ENCODE measurements at places on chromosomes 5 and 9. TPM values are rescaled to one million over a fixed set of nuclear protein-coding genes. Genes with fewer than 3 reads are reported as not detected.

Gene C6
- not detected for total RNA-seq

Gene IDNK
- 14.3 TPM for total RNA-seq

Gene STKLD1
- total RNA-seq = 0.93 TPM

Gene CDH12
- total RNA-seq = not detected

Gene COL5A1
- not detected for total RNA-seq

Gene CER1
- not detected for total RNA-seq

Gene NKD2
- not detected for total RNA-seq

Gene CHSY3
- not detected for total RNA-seq

Gene SLC34A1
- not detected for total RNA-seq

Gene TTF1
- total RNA-seq = 7.0 TPM

Gene PLPP7
- total RNA-seq = not detected

Gene BASP1
- total RNA-seq = 34.6 TPM

Gene ABITRAM
- total RNA-seq = 9.5 TPM

Gene TLX3
- total RNA-seq = not detected

Gene LCN1
- not detected for total RNA-seq

Gene ARID3C
- total RNA-seq = 0.48 TPM

Gene IL9
- total RNA-seq = not detected

Gene CDC20B
- total RNA-seq = not detected

Gene TMC1
- total RNA-seq = not detected

Gene RLN2
- total RNA-seq = not detected

Gene ALDOB
- not detected for total RNA-seq

Gene WNT8A
- total RNA-seq = not detected

Gene SETX
- 56.7 TPM for total RNA-seq

Gene PCDHGB7
- total RNA-seq = 10.4 TPM

Gene CDC37L1
- total RNA-seq = 17.9 TPM

Gene ORM2
- not detected for total RNA-seq

Gene ACTBL2
- total RNA-seq = not detected

Gene LCN10
- total RNA-seq = not detected

Gene AHRR
- total RNA-seq = 2.6 TPM

Gene TRIP13
- total RNA-seq = 18.8 TPM

Gene DHX29
- 13.2 TPM for total RNA-seq

Gene KCNN2
- total RNA-seq = not detected

Gene CLIC3
- total RNA-seq = not detected

Gene TSPAN17
- total RNA-seq = 4.8 TPM

Gene DMRT2
- total RNA-seq = not detected

Gene C9orf50
- total RNA-seq = not detected

Gene CDKN2A
- 88.7 TPM for total RNA-seq

Gene UGT3A1
- total RNA-seq = not detected

Gene GARIN3
- not detected for total RNA-seq

Gene SH3GLB2
- total RNA-seq = 42.1 TPM

Gene GPR107
- 9.6 TPM for total RNA-seq

Gene ANKDD1B
- 0.52 TPM for total RNA-seq
